ENCODE measurements at places on chromosomes 1 and 21. TPM values are rescaled to one million over a fixed set of nuclear protein-coding genes. Genes with fewer than 3 reads are reported as not detected.

The ADAMTS1 gene
- total RNA-seq, result 72.7 TPM

DNA sequence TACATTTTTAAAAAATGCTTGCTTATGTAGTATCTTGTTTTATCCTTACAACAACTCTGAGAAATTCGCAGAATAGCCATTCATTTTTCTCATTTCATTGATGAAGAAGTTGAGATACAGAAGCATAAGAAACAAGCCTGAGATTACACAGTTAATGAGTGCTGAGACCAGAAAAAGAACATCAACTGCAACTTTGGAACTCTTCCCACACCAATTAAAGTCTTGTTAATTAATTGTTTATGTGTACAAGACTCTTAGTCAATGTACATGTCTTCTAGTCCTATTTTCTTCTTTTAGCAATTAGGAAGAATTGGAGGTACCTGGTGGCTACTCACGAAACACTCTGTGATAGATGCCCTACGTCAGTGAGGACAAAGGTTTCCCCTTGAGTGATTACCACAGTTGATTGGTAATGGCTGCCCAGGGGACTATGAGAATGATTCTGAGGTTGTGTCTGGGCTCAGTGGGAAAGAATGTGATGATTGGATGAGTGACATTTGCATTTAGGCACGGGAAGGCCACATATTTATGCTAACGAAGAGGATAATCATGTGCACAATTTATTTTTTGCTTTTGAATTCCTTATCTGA, 187.4 kb upstream of the KCNK2 start:
- H3K36me3 ChIP-seq, result no peaks in the 10 kb centered on the region
- no peak overlapping the region for H3K4me3 ChIP-seq
- H3K27me3 ChIP-seq, result peaks cover 3% of the 10 kb centered on the region

The LCE1D gene
- total RNA-seq, result not detected

The AMY1B gene
- not detected for total RNA-seq

GRCh38 chr1:163439471-163439870, 117.7 kb downstream of the NUF2 start:
- H3K36me3 ChIP-seq, result no peaks in the 10 kb centered on the region
- H3K4me1 ChIP-seq, result peaks cover 37% of the 10 kb centered on the region
- DNase-seq, result no peak
- no peaks in the 10 kb centered on the region for H3K27me3 ChIP-seq
- H3K4me3 ChIP-seq, result no peak overlapping the region

- H3K27ac ChIP-seq, result no peak overlapping the region
- H3K27me3 ChIP-seq, result no peaks in the 10 kb centered on the region
- no peak for DNase-seq
Measured at GRCh38 chr1:209769171-209769904, 13.5 kb downstream of the TRAF3IP3 start.

GRCh38 chr1:88088481-88088880, 595.6 kb upstream of the PKN2 start:
- H3K4me3 ChIP-seq, result no peak overlapping the region
- no peaks in the 10 kb centered on the region for H3K27me3 ChIP-seq
- H3K4me1 ChIP-seq, result peaks cover 3% of the 10 kb centered on the region
- no peak overlapping the region for H3K27ac ChIP-seq
- DNase-seq, result no peak

The P3H1 gene
- total RNA-seq, result 105 TPM

The AZIN2 gene
- total RNA-seq, result 14.4 TPM

DNA sequence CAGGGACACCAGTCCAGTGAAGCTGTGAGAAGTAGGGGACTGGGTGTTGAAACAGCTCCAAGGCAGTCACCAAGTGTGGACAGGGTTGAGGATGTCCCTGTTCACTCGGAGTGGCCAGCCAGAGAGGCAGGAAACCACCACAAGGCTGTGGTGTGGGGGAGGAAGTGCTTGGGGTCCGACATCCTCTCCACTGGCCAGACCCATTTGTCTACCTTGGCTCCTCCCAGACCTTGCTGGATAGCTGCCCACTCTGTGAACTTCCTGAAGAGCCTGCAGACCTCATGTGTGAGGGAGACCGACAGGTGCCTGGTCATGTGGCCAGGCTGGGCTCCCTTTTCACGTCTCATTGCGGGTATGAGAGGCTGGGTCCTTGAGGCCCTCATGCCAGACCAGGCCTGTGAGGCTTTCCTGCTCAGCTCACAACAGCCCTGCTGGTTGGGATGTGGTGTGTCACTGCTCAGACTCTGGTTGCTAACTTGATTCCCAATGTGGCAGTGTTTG, 21.8 kb downstream of the CYP4B1 start:
- no peak for DNase-seq
- H3K4me1 ChIP-seq, result no peaks in the 10 kb centered on the region
- H3K4me3 ChIP-seq, result no peak overlapping the region
- H3K27ac ChIP-seq, result no peak overlapping the region

The CHIA gene
- total RNA-seq, result not detected

- H3K4me1 ChIP-seq, result peaks cover 5% of the 10 kb centered on the region
- DNase-seq, result peak; percentile 39
- peak overlapping the region; percentile 66 for H3K4me3 ChIP-seq
- H3K27ac ChIP-seq, result peak overlapping the region; percentile 66
- H3K36me3 ChIP-seq, result no peaks in the 10 kb centered on the region
Measured at GRCh38 chr1:206909161-206909882, 12.1 kb downstream of the IL24 start.

The LAD1 gene
- total RNA-seq, result 20.7 TPM

DNA sequence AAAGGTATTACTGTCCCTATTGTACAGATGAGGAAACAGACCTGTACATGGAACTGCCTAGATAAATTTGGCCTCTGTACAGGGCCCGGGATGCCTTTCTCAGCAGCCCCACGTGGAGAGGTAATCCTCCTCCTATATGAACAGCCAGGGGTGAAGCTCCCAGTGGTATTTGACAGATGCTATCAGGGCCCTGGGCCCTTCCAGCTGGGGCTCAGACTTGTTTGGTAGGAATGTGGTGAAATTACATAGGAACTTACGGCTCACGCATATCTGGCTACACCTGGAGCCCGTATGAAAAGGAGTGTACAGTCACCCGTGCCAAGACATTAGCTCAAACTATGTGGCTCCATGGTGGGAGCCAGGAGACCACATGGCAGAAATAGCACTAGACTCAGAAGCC, 24.8 kb upstream of the TCEA3 start:
- H3K27ac ChIP-seq, result no peak overlapping the region
- H3K4me3 ChIP-seq, result no peak overlapping the region
- H3K27me3 ChIP-seq, result no peaks in the 10 kb centered on the region
- peaks cover 3% of the 10 kb centered on the region for H3K36me3 ChIP-seq
- H3K4me1 ChIP-seq, result peaks cover 24% of the 10 kb centered on the region

GRCh38 chr1:15799004-15799867, 8.2 kb downstream of the UQCRHL start:
- peak overlapping the region; percentile 90 for H3K27ac ChIP-seq
- no peak for DNase-seq
- H3K36me3 ChIP-seq, result no peaks in the 10 kb centered on the region
- H3K4me1 ChIP-seq, result peaks cover 64% of the 10 kb centered on the region
- no peak overlapping the region for H3K4me3 ChIP-seq
- H3K27me3 ChIP-seq, result no peaks in the 10 kb centered on the region

GRCh38 chr1:97989094-97989680, 68.4 kb upstream of the DPYD start:
- no peak overlapping the region for H3K4me3 ChIP-seq
- no peak for DNase-seq
- no peaks in the 10 kb centered on the region for H3K4me1 ChIP-seq
- H3K27me3 ChIP-seq, result peaks cover 6% of the 10 kb centered on the region
- H3K36me3 ChIP-seq, result no peaks in the 10 kb centered on the region
- no peak overlapping the region for H3K27ac ChIP-seq

DNA sequence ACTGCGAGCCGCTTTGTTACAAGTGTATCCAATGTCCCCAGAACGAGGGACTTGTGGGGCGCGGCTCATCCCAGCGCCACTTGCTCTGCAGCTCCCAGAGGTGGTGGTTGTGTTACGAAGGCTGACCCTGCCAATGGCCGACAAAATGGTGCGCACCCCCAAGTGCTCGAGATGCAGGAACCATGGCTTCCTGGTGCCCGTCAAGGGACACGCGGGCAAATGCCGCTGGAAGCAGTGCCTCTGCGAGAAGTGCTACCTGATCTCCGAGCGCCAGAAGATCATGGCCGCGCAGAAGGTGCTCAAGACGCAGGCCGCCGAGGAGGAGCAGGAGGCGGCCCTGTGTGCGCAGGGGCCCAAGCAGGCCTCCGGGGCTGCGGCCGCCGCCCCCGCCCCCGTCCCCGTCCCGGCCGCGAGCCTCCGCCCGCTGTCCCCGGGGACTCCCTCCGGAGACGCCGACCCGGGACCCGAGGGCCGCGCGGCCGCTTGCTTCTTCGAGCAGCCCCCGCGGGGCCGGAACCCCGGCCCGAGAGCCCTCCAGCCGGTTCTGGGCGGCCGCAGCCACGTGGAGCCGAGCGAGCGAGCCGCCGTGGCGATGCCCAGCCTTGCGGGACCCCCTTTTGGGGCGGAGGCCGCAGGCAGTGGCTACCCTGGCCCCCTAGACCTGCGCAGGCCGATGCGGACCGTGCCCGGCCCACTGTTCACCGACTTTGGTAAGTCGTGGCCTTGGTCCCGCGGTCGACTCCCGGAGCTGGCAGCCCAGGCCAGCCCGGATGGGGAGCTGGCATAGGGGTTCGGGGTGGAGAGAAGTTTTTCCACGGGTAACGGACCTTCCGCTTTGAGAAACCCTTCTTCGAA, at the start of gene DMRTB1:
Gene DMRTB1 (plus strand): TSS at position 79 of the 855 bp plus-strand sequence. CDS start 55 bp downstream, at position 134.
- H3K27me3 ChIP-seq, result no peaks in the 10 kb centered on the region
- no peak within 1 kb of the TSS for H3K4me3 ChIP-seq
- no peaks in the 10 kb centered on the region for H3K4me1 ChIP-seq
- H3K27ac ChIP-seq, result no peak within 1 kb of the TSS

DNA sequence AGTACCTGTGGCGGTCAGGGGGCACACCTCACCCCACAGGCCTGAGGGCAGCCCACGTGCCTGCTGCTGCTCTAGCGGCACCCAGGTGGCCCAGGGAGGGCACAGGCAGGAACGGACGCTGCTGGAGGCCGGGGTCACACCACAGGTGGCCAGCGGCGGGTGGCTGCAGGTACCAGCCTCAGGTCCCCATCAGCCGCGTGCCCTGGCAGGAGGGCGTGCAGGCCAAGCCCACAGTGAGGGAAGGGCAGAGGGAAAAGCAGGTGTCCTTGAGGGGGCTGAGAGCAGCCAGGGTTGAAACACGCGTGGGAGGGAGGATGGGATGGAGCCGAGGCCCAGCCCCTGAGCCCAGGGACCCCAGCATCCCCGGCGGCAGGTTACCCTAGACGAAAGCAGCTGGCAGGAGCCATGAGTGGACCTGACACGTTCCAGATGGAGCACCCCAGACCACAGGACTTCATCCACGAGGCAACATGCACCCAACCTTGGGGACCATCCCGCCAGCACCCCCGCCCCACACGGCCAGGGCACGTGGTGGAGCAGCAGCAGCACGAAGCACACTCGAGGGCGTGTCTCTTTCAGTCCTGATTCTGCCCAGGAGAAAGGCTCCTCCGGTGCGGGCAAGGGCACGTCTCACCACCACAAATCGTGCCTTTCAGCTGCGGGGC, 3.7 kb downstream of the SLC19A1 start:
- no peak for DNase-seq
- peaks cover 20% of the 10 kb centered on the region for H3K4me1 ChIP-seq
- H3K27ac ChIP-seq, result no peak overlapping the region
- H3K36me3 ChIP-seq, result no peaks in the 10 kb centered on the region
- no peak overlapping the region for H3K4me3 ChIP-seq

The CYP4B1 gene
- total RNA-seq, result 0.27 TPM

The LCE1B gene
- total RNA-seq, result not detected

The TNNT2 gene
- 37.1 TPM for total RNA-seq

- H3K27me3 ChIP-seq, result no peaks in the 10 kb centered on the region
- H3K27ac ChIP-seq, result no peak overlapping the region
- peaks cover 3% of the 10 kb centered on the region for H3K36me3 ChIP-seq
- no peak for DNase-seq
Measured at GRCh38 chr1:152495066-152495675, 15.4 kb upstream of the LCE5A start.

The WDR64 gene
- not detected for total RNA-seq

The LINGO4 gene
- total RNA-seq, result not detected

The HMCN1 gene
- total RNA-seq, result 46.4 TPM

GRCh38 chr1:53532912-53533311, 73.7 kb downstream of the DMRTB1 start:
- no peaks in the 10 kb centered on the region for H3K36me3 ChIP-seq
- peaks cover 31% of the 10 kb centered on the region for H3K27me3 ChIP-seq

The CFHR5 gene
- not detected for total RNA-seq

The LAX1 gene
- total RNA-seq, result 0.07 TPM

The DNMT3L gene
- not detected for total RNA-seq

The HLX gene
- total RNA-seq, result 0.75 TPM

DNA sequence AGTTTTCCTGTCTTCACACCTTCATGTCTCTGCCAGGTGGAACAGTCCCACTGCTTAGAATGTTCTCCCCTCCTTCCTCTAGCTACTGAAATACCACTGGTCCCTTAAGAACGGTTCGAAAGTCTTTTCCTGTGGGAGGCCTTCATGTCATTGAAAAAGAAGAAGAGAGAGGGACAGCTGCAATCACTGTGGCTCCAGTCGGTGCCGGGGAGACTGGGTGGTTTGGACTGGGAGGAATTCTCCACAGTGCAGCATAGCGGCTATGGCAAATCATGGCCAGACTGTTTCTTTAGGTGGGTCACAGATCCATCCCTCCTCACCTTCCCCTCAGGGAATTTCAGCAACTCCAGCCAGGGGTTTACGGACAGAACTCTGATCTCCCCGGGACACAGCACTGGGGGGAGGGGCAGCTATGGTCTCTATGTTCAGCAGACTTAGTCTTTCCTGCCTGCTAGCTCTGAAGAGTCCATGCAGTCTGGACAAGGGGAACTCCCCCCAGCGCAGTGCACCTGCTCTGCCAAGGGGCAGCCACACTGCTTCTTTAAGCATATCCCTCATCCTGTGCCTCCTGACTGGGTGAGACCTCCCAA, 567.2 kb downstream of the SMYD3 start:
- H3K27ac ChIP-seq, result no peak overlapping the region
- no peak for DNase-seq
- no peaks in the 10 kb centered on the region for H3K36me3 ChIP-seq
- no peak overlapping the region for H3K4me3 ChIP-seq

The SELE gene
- total RNA-seq, result 1.9 TPM

Data from mesothelial cell of epicardium (in vitro differentiated cells).